ENCODE measurements at places on chromosomes 16 and 17.

DNA sequence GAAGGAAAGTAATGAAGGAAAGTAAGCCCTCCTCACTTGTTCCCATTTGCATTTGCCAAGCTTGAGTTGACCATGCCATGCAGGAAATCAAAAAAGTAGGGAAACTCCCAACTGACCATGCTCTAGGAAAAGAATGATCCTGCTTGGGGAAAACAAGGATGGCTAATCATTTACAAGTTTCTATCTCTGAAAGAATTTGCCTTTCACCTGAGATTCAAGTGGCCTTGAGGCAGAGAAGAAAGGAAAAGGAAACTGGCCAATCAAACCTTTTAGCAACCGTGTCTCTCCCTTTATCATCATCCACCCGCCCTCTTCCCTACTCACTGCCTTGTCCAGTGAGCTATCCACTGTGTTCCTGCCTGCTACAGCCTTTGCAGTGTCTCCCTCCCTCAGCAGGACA is 757.2 kb upstream of the SOX9 start:
- no peak for DNase-seq

GRCh38 chr16:23500862-23501225 is 9.4 kb downstream of the GGA2 start:
- no peak for DNase-seq

DNA sequence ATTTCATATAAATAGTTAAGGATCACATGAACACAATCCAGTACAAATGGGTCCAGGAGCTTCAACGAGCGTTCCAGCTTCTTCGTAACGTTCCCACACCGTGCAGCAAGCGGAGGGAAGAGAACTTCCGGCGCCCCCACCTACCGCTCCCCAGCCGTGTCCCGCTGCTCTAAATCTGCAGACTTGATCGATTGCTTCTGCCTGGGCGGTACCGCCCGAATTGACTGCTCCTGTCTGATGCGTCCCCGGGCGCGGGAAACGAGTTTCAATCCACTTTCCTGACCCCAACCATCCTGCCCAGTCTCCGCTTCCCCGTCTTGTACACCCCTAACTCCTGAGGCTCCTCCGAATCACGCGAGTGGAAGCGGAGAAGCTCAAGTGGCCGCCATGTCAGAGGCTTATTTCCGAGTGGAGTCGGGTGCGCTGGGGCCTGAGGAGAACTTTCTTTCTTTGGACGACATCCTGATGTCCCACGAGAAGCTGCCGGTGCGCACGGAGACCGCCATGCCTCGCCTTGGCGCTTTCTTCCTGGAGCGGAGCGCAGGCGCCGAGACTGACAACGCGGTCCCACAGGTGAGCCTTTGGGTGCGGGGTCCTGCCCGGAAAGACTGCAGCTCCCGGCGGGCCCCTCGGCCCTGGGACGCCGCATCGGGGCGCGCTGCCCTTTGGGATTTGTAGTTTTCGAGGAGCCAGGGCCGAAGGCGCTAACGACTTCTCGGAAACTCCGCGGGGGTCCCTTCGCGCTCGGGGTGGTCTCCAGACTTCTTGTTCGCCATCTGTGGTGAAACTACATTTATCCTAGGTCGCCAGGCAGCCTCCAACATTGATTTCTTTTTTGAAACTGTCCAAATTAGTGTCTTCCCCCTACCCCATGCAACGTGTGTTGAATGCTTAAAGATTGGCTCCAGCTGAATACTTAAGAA is at the start of gene GINS3:
TSS of gene GINS3 (plus strand) at position 257 of the 923 bp plus-strand sequence. CDS start at position 388, 131 bp downstream.
- peak; percentile 96 for DNase-seq

DNA sequence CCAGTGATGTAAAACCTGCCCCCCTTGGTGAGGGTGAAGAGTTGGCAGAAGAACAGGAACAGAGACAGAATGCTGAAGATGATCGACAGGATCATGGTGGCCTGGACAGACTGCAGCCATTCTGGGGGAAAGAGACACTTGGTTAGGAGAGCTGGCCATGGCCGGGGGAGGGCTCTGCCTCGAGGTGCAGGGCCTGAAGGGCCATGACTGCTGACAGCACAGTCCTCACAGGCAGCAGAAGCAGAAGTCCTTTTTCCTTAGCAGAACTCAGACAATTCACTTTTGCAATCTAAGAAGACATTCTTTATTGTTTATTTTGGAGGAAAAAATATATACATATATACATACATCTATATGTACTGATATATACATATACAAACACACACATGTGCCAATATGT is 25.6 kb downstream of the PMP22 start:
- no peak for DNase-seq

- no peak for DNase-seq
Measured at GRCh38 chr17:71869293-71869692, 251.5 kb upstream of the SOX9 start.

DNA sequence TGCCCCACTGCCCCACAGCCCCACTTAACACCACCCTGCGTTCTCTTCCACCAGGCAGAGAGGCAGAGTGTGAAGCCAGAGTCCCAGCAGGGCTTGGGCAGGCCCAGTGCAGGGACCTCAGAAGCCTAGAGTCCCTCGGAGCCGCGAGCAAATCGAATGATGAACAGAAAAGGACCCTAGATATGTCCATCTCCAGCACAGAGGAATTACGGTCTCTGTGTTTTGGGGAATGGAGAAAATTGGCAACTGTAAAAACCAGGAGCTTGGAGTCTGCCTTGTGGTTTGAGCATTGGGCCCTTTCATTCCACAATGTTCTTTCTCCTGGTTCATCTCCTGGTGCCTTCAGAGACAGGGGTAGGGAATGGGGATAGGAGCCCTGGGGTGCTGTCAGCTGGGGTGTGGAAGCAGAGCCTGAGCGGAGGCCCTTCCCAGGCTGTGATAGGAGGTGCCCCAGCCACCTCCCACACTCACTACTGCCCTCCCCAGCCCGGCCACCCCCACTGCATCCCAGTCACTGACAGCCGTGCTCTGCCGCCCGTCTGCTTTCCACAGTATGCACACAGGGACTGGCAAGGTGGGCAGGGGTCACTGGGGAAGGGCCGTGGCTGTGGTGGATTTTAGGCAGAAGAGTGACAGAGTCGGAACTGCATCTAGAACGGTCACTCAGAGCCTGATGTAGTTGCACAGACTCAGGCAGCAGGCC is 26.7 kb downstream of the TBX4 start:
- peak; percentile 8 for DNase-seq

- DNase-seq = no peak
Measured at GRCh38 chr17:4172356-4172755, 29.4 kb downstream of the CYB5D2 start.

GRCh38 chr17:55731586-55732250 is 9.1 kb upstream of the TMEM100 start:
- peak; percentile 44 for DNase-seq

GRCh38 chr17:56819431-56820145 is 14.1 kb downstream of the C17orf67 start:
- DNase-seq = peak; percentile 89

- DNase-seq = no peak
Measured at GRCh38 chr17:6297960-6298359, 137.0 kb downstream of the AIPL1 start.

DNA sequence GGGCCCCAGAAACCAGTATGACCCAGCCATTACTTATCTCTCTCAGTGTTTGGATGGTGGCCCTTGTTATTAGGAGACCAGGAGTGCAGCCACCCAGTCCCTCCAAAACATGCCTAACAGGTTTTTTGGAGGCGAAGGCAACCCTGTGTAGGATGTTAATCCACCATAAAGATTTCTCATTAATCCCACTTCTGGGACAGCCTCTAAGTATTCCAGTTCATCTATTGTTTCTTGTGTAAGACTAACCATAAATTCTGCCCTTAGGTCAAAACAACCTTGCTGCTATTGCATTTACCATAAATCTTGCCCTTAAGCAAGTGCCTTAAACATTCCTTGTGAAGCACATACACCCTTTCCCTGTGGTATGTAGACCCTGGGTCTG is 21.5 kb upstream of the OR1F1 start:
- no peak for DNase-seq

GRCh38 chr17:43878260-43879175 is 28.8 kb downstream of the MPP2 start:
- DNase-seq = peak; percentile 90

GRCh38 chr16:59950431-59950830 is 1216.3 kb upstream of the GOT2 start:
- DNase-seq = no peak

DNA sequence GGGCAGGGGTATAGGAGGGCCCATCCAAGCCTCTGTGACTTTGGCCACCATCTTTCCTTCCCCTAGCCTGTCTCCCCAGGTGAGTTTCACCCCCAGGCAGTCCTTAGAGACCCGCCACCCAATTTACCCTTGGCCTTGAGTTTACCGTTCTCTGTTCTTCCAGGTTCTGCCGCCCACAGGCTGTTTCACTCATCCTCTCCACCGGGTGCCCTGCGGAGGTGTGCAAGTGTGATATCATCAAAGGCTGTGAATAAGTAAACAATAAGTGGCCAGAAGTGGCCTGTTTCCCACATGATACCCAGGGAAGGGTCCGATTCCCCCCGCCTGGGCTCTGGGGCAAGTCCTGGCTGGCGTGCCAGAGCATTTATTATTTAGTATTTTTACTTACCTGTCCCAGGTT is 15.1 kb upstream of the TLCD3B start:
- no peak for DNase-seq

DNA sequence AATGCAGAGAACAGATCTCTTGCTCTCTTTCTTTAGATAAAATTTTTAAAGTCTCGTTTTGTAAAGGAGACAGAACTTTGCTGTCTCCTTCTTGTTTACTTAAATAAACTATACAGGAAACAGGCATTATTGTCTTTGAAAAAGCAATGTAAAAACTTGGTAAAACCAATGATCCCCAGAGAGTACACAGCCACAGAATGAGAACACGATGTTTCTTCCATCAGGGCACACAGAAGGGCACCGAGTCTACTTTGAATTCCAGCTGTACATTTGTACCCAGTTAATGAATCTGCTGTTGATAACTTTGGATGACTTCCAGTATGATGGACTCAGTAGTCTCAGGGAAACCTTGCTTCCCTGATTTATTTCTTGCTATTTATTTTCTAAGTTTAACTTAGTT is 8.1 kb upstream of the TMEM100 start:
- no peak for DNase-seq

GRCh38 chr17:67369676-67370075 is 3.3 kb upstream of the PSMD12 start:
- no peak for DNase-seq

GRCh38 chr17:17055286-17056155 is 13.3 kb downstream of the MPRIP start:
- no peak for DNase-seq

DNA sequence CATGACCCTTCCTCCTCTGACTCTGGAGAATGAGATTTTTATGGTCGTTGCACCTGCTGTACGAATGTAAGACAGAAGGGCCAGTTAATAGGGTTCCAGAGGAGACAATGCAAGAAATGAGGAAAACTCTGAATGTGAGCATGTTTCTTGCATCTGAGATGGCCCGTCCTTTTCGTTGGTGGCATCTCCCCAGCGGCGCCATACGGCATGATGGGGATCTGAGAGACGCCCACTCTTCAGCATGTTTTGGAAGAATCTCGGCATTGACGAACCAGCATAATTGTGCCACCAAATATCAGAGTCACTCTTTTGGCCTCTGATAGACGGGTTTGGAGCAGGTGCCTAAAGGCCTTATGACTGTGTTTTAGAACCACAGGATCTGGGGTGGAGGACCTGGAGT is 126.5 kb upstream of the RCVRN start:
- no peak for DNase-seq

DNA sequence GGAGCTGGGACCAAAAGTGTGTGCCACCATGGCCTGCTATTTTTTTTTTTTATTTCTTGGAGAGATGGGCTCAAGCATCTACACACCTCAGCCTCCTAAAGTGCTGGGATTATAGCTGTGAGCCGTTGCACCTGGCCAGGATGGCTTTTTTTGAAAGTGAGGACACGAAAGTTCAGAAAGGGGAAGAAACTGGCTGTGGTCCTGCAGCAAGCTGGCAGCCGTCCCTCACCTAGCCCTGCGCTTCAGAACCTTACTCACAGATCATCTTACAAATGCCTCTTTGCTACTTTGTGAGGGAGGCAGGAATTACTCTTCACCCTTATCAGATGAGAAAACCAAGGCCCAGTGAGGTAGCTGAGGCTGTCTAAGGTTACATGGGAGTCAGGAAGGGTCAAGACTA is 4.5 kb upstream of the PPY start:
- no peak for DNase-seq

- DNase-seq = peak; percentile 49
Measured at GRCh38 chr17:67569015-67569451, 148.7 kb upstream of the NOL11 start.

- no peak for DNase-seq
Measured at GRCh38 chr16:80230328-80231120, 310.3 kb upstream of the DYNLRB2 start.

GRCh38 chr16:58243528-58244004 is 45.7 kb upstream of the CSNK2A2 start:
- peak; percentile 6 for DNase-seq

DNA sequence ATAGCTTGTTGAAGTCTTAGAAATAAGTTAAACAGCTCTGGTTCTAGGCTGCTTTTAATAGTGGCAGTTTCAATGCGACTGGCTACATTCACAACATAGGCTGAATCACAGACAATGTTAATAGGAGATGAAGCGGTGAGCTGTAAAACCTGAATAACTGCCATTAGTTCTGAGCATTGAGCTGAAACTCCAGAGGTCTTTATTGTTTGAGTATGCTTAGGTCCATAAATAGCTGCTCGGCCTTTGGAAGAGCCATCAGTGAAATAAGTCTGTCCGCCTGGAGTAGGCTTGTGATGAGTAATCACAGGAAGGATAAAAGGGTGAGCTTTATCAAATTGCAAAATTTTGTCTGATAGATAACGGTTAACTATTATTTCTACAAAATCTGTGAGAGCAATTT is 9.4 kb upstream of the ZNF689 start:
- no peak for DNase-seq

DNA sequence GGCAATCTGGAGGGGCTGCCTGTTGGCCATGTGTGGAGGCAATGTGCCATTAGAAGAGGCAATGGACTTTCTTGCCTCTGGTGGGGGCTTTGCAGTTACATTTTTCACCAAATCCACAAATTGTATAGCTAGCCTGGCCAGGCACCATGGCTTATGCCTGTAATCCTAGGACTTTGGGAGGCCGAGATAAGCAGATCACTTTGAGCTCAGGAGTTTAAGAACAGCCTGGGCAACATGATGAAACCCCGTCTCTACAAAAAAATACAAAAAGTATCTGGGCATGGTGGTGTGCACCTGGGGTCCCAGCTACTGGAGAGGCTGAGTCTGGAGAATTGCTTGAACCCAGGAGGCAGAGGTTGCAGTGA is 2.7 kb upstream of the RNF112 start:
- no peak for DNase-seq

DNA sequence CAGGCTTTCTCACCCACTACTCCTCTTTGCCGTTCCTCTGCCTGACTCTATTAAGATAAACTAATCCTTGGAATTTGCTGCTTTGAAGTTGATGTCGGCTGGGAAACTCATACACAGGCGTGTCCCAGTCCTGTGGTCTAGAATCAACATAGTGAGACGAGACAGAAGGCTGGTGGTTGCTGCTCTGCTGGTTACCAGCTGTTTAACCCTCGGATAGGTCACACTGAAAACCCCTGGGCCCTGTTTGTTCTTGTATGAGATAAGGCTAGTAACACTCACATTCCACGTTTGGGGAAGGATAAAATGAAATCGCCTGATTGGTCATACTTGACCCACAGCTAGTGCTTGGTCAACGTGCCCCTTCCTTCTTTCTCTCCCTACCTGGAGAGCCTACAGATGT is 517.0 kb downstream of the CDH13 start:
- no peak for DNase-seq
